ENCODE measurements at places on chromosomes 4 and X.
A peak's percentile ranks its signal among the peaks of the same experiment; 100 is the strongest.

DNA sequence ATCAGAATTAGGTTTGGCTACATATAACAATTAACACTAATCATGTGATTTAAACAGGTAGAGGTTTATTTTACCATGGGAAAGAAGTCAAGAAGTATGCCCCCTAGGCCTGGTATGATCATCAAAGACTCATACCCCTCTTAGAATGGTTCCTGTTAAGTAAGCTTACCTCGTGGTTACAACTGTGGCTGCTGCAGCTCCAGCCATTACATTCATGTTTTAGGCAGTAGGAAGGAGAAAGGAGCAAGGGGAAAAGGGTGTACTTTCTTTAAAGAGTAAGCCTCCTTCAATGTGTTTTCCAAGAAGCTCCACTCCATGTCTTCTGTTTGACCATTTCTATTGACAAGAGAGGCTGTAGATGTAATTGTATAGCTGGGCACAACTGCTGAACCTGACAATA lies 94.9 kb upstream of the GATB start:
- no peak for DNase-seq

DNA sequence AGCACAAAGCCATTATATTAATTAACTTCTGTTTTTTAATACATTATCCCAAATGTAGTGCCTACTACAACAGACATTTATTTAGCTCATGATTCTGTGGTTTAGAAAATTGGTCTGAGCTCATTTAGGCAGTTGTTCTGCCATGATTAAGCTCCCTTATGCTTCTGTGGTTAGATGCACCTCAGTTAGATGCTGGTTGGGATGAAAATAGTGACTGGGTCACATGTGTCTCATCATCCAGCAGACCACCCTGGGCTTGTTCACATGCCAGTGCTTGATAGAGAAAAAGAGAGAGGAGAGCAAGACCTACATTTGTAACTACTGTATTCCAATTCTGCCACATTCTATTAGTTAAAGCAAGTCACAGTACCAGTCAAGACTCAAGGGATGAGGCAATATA lies 376.4 kb upstream of the GNPDA2 start:
- DNase-seq, result no peak

DNA sequence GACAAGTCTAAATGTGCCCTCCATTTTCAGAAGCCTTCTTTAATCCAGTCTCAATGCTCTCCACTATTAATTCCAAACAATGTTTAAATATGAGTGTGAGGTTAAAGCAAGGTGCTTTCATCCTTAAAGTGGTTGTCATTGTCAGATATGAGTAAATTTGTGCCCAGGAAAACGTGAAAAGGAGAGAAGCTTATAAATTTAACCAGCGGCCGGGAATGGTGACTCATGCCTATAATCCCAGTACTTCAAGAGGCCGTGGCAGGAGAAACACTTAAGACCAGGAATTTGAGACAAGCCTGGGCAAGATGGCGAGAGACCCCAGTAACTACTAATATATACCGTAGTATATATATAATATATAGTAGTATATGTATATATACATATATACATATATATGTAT lies 270.0 kb downstream of the ARHGAP24 start:
- DNase-seq, result no peak

DNA sequence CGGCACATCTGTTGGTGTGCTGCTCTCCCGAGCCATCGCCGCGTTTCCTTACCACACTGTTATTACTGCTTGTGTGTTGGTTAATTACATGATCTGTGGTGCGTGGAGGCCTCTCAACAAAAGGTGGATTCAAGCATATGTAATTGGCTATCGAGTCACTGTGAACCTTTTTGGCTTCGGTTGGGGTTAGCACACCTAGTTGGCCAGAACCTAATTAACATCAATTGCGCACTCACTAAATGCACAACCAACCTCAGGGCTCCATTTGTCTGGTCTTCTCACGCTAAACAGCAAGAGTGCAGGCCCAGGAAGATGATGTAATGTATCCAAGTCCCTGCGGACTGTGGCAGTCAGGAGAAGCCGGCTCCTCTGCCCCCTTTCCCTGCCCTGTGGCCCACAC lies 17.4 kb downstream of the ENPP6 start:
- peak; percentile 61 for DNase-seq

GRCh38 chrX:155329293-155329692 lies 5.1 kb downstream of the CLIC2 start:
- no peak for DNase-seq

DNA sequence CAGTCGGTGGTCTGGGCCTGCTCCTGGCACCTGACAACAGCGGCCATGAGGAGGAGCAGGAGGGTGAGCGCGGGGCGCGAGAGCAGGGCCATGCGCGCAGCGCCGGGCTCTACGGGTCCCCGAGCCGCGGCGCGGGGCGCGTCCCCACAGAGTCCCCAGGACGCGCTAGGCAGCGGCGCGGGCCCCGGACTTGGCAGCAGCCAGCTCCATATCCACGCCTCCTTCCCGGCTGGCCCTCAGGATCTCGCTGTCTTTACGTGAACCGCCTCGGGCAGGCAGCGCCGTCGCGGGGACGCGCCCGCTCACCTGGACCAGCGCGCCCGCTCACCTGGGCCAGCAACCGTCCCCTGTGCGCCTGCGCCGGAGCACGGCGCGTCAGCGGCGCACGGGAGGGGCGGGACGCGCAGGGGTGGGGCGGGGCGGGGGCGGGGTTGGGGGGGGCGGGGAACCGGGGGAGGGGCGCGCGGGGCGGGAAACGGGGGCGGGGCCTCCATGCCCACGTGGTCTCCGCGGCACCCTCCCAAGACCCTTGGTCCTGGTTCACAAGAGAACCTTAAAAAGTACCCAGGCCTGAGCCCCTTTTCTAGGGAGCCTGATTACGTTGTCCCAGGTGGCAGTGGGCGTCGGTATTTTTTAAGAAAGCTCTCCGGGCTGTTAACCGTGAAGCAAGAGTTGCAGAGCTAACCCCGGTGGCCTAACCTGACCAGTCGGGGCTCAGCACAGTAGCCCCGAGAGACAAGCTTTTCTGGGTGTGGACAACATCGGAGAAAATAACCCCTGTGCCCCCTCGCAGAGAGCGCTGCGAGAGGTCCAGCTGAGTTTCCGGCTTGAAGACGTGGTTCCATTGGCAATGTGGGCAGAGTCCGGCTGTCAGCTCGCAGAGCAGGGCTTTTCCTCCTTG lies at the start of gene PLA2G12A:
PLA2G12A (minus strand) TSS at position 353 of the 901 bp plus-strand sequence; CDS start at position 92, 261 bp downstream.
- DNase-seq, result peak; percentile 90
